Epithelial cell of esophagus (primary cell): ENCODE measurements at places on chromosomes 1 and 21.

DNA sequence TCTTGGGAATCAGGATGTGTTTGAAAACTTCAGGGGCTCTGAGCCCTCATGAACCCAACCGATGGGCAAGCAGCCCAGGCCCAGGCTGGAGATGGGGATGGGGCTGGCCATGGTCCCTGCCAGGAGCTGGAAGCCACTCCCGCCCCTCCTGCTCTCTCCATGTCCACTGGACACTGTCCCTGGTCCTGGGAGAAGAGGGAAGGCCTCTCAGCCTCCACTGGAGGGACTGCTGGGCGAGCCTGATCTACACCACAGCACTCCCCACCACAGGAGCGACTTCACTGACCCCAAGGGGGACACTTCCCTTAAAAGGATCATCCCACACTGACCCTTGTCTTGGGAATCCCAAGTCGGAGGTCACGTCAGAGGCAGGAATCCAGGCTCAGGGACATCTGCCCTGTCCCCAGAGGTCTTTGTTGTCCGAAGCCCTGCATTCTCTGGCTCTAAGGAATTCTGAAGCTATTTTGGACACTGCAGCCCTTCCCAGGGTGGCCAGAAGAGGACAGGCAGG, 16.9 kb upstream of the COL18A1 start:
- DNase-seq = no peak

DNA sequence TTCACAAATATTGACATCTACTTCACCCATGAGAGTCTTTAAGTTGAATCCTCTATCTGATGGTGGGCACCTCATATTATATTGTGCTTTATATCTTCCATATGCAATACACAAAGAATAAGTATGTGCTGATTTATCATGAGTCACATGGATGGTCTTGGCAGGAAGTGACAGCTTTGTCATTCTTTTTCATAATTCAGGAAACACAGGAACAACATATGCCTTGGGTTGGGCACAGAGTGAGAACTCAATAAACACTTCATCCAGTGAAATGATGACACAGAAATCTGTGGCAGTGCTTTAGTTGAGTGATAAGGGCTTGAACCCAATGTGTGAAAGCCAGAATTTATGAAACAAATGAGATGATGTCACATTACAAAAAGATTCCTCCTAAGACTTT, 41.2 kb downstream of the GADD45A start:
- peak; percentile 85 for DNase-seq

- DNase-seq = no peak
These were observed 3.1 kb upstream of the TXNIP start for GRCh38 chr1:145999321-146000024.

DNA sequence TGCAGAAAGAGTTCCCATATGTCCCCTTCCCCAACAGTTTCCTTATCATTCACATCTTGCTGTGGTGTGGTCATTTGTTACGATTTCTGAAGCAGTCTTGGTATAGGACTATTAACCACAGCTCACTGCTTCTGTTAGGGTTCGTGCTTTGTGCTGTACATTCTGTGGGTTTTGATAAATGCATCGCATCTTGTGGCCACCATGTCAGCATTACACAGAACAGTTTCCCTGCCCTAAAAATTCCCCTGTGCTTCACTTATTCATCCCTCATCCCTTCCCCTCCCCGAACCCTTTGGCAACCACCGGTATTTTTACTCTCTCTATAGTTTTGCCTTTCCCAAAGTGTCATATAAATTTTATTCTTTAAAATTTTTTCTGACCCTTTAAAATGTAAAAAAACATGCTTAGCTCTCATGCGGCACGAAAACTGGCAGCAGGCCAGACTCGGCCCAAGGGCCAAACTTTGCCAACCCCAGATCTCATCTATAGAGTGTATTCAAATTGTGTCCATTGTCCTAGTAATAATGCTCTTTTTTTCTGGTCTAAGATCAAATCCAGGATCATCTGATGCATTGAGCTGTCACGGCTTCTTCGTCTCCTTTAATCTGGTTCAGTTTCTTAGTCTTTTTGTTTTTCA, 78.2 kb downstream of the SIM2 start:
- no peak for DNase-seq

DNA sequence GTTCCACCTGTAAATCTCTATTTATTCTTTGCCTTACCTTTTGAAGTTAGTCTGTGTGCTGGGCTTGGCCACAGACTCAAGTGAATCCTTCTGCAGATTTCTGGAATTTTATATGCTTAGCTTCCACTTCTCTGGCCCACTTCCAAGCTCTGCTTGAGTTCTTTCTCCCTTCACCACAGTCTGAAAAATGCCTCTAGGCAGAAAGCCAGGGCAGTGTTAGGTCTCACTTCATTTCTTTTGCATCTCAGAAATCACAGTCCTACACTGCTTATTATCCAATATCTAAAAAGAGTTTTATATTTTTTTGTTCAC, 48.9 kb downstream of the INKA2 start:
- DNase-seq = peak; percentile 14

DNA sequence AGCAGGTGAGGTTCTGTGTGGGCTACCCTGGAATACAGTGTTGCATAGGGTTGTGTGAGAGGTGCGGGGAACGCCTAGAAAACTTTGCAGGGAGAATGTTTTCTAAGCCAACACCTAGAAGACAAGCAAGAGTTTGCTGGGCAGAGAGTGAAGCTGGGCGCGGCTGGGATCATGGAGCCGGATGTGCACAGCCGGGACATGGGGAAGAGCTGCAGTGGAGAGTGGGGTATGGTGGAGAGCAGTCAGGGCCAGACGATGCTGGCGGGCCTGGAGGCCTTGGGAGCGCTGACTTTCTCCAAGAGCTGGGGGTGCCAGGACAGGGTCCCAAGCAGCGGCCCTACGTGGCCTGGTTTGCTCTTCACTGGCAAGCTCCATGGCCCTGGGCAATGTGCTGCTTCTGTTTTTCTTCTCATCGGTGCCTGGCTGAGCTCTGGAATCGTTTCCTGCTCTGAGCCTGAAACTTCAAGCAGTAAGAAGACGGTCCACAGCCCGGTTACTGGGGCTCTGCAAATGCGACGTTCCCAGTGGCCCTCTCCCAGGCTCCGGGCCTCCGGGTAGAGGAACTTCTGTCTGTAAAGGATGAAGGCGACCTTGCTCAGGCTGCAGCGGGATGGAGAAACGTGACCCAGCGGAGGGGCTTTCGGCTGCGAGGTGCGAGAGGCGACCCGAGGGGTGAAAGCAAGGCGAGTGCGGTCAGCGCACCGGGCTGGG, 51.9 kb upstream of the CD34 start:
- no peak for DNase-seq

- no peak for DNase-seq
These were observed 337.7 kb downstream of the DISC1 start for GRCh38 chr1:231964241-231964640.

DNA sequence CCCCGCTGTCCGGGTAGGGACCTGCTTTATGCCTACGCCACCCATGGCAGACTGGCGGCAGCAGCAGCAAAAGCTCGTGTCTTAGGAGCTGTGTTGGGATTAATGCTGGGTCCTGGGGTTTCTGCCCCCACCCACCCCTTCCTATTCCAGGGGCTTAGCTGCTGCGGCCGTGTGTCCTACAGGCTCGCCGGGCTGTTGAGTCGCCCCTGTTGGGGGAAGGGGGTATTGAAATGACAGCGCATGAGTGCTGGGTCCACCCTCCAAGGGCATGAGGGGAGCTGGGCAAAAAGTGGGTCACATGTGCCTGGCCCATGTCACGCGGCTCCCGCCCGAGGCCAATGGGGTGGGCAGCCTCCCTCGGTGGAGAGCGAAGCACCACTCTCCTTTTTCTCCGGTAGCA, 118.3 kb upstream of the COL6A1 start:
- no peak for DNase-seq

- DNase-seq = no peak
These were observed 13.2 kb downstream of the SEMA6C start for GRCh38 chr1:151133018-151133806.

DNA sequence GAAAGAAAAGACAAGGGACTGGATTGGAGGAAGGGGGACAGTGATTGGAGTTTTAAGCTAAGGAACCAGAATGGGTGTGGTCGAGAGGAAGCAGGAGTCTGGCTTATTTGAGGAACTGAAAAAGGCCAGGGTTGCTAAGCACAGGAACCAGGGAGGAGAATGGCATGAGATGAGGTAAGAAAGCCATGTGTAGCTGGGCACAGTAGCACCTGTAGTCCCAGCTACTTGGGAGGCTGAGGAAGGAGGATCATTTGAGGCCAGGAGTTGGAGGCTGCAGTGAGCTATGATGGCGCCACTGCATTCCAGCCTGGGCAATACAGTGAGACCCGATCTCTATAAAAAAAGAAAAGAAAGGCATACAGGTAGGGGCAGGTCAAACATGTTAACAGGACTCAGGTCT, 8.1 kb upstream of the KHDRBS1 start:
- no peak for DNase-seq

DNA sequence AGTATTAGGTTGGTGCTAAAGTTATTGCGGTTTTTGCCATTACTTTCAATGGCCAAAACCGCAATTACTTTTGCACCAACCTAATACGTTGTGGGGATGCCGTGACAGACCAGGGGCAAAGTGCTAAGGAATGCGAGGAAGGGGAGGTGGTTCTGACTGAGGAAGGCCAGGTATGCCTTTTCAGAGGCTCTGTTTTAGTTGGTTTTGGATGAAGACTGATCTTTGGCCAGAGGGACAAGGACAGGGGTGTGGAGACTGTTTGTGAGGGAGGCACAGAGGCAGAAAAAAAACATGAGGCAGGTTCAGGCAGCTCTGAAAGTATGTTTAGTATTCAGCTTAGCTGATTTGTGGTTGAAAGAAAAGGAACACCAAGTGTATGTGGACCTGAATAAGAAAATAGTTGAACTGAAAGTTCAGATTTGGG, 358.2 kb downstream of the RPS6KC1 start:
- DNase-seq = no peak

GRCh38 chr21:46606427-46606813, 1.5 kb upstream of the S100B start:
- no peak for DNase-seq

GRCh38 chr21:25565272-25566211, 41.7 kb downstream of the MRPL39 start:
- DNase-seq = no peak

- DNase-seq = peak; percentile 60
These were observed 35.1 kb upstream of the RGS7 start for GRCh38 chr1:241391926-241392710.

- no peak for DNase-seq
These were observed 60.4 kb downstream of the LRRC53 start for GRCh38 chr1:74452035-74452434.

GRCh38 chr1:11807133-11807532, 1.1 kb downstream of the CLCN6 start:
- no peak for DNase-seq

- DNase-seq = no peak
These were observed 169.5 kb upstream of the GALNT2 start for GRCh38 chr1:229897501-229897900.

DNA sequence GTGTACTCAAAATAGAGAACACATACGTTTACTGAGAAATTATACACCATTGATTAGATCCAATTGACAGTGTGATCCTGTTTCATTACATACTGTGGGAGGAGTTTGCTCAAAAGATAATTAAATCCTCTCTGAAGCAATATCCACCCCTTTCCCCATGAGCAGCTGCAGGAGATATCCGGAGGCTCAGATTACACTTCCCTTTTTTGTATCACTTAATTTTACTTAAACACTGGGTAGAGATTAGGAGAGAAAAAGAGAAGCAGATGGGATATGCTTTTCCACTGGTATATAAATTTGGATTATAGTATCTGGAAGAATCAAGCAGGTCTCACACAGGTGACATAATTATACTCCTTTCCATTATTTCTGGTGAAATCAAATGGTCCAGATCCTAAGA, 333.3 kb upstream of the ZRANB2 start:
- DNase-seq = no peak

DNA sequence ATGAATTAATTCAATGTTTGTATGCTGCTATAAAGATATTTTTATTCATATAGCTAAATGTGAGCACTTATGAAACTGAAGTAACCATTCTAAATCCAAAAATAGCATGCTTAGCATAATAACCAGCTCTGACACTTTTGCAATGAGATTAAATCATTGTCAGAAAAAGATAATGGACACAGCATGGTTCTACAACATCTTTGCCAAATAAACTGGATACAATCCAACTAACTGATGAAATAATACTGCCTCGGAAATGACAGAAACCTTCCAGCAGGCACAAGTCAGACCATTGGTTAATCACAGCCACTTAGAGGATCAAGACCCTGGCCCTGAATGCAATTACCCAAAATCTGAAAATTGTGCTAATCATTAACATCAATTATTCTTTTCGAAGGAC, 592.7 kb upstream of the ADGRL4 start:
- DNase-seq = no peak

DNA sequence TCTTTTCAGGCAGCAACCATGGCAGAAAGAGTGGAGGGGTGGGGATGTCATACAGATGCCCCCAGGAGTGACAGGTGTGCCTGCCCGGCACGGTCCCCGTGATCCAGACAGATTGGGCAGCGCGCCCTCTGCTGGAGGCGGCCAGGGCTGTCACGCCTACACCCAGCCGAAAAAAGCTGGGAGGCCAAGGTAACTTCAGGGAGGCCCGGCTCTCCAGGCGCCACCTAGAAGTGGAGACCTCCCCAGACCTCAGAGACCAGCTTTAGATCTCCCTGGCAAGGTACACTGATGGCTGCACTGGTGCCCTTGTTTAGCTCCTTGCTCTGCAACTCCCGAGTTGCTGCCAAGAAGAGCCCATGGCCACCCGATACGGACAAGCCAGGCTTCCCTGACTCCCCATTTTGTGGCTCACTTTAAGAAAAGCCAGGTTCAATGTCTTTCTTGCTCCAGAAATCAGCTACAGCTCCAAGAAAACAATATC, 6.6 kb downstream of the GOLT1A start:
- peak; percentile 55 for DNase-seq

DNA sequence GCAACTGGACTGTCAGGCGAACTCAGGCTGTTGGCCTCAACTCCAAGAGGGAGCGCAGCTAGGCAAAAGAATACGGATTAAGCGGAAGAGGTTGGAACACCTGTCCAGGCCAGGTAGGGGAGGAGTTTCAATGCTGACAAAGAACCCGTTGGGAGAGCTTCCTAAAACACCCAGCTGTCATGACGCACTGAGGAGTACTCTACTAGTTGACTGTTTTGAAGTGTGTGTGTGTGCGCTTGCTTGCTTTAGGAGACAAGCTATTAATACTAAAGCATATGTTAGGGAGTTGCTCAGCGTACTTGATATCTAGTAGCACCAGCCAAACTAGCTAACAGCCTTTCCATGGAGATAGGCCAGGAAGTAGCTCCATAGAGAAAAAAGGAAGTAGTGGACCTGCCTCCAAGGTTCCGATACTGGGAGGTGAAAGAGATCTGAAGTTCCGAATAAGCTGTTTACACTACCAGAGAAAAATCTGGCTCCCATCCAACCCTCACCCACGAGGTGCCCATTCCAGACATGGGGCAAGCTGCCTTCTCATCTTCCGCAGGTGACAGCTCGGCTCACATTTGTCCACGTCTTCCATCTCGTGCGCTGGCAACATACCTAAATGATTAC, 974 bp upstream of the FNBP1L start:
- peak; percentile 93 for DNase-seq

DNA sequence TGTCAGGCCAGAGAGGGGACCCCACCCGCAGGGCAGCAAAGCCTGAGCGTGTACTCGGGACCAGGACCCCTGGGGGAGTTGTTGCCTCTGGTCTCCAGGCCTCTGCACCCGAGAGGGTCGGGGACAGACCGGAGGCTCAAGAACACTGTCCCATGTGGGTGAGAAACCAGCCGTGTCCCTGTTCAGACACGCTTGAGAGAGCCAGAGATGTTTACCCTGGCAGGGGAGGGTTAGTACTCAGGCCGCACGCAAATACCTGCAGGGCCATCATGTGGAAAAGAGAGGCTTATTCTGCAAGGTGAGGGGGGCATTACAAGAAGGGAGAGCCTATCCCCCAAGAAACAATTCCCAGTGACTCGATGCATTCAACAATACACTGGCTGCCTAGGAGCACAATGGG, 74.0 kb upstream of the ARHGEF16 start:
- no peak for DNase-seq

GRCh38 chr1:212712451-212713303, 13.0 kb upstream of the BATF3 start:
- DNase-seq = peak; percentile 66
